ENCODE measurements at places on chromosomes 5 and 9.

GRCh38 chr9:114299286-114300152, 23.4 kb upstream of the ORM1 start:
- no peak for DNase-seq

DNA sequence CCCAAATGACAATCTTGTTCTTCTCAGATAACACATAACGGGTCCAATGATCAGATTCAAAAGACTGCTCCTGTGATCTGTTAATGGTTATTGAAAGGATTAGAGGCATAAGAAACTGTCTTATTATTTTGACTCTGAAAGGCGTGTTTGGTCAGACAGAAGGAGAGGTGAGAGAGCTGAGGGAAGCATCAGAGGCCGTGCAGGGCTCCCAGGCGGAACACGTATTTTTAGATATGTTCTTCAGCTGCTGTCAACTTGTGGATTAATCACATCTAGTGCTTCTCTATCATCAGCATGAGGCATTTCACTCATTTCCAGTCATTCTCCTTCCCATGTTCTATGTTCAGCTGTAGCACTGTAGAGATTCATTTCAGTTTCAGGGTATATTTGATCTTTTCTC, 199.8 kb downstream of the MAPKAP1 start:
- DNase-seq, result no peak

DNA sequence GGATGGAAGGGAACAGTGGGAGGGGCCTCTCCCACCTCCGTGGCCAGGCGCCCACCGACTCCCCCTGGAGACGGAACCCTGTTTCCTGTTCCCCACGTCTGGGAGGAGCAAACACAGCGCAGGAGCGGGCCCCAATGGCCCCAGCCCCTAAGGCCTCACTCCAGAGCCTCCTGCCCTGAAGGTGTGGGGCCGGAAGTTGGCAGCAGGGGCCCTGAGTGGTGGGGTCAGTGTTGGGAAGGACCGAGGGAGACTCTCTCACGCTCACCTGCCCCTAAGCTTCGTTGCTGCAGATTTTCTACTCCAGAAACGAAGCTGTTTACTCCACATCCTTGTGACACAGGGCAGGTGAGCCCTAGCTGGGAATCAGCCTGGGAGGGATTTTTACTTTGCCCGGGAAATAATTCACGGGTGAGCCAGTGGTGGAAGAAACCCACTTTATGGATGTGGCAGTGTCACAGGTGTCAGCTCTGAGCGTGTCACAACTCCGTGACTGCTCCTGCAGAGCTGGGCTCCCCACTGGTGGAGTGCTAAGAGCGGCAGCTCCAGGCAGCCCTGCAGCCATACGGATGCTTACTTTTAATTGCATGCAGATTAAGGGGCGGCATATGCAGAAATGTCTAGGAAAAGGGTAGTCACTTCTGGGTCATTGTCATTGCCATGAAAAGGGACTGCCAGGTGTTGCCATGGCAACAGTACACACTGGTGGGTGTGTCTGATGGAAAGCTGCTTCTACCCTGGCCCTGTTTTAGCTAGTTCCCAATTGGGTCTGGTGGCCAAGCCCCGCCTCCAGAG, 77.5 kb upstream of the OLFM1 start:
- no peak for DNase-seq

DNA sequence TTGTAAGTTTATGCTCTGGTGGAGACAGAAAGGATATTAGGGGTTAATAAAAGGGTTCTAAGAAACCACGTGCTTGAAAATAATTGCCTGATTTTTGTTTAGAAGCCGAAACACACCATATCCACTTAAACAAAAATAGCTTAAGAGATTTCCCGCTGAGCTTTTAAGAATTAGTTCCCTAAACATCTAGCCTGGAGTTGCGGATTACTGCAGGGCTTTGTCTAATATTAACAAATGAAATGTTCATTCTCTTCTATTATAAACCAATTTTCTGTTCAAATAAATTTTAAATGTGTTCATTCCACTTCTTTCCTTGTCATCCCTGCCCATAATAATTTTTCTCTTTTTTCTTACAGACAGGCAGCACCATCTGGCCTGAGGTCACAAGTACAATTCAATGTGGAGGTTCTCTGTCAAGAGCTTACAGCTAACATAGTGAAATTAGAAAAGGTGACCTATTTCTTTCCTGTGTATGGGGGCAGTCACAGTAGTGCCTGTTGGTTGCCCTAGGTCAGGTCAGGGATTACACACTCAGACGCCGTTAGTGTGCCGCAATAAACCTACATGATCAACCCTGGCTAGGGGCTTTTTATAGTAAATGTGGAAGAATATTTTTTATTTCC, 65.3 kb downstream of the GRAMD2B start:
- no peak for DNase-seq

DNA sequence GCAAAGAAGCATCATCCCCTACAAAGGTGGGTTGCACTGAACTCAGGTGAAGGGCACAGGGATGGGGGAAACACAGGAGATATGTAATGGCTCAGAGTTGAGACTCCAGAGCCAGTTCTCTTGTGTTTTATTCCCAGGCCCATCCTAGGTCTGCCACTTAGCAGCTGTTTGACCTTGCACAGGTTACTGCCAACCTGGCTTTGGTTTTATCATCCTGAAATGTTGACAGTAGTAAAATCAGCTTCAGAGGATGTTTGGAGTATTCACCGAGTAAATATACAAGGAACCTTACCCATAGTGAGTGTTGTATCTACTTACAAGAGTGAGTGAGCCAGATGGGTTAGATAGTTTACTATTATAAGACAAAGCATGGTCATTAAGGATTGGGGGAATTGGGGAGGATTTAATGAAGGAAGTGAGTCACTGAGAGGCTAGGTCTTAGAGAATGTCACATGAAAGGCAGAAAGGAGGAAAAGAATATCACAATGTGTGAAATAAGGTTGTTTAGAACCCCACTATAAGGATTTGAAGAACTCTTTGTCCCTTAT, 141.3 kb downstream of the MAN2A1 start:
- DNase-seq, result no peak

DNA sequence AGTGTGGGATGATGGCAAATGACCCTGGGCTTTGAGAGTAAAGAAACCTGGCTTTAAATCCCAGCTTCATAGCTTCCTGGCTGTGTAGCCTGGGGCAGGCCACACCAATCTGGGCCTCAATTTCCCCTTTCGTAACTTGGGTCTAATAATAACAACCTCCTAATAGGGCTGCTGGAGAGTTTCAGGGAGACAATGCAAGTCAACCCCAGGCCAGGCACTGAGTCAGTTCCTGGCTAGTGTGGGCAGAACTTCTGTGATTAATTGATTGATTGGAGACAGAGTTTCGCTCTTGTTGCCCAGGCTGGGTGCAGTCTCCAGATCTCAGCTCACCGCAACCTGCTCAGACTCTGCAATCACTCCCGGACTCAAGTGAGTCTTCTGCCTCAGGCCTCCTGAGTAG, 3.3 kb upstream of the SH2D3C start:
- no peak for DNase-seq

GRCh38 chr5:127031863-127032232, 1.5 kb upstream of the MARCHF3 start:
- no peak for DNase-seq

- no peak for DNase-seq
Observed at GRCh38 chr9:99026271-99026955, 78.5 kb upstream of the TGFBR1 start.

DNA sequence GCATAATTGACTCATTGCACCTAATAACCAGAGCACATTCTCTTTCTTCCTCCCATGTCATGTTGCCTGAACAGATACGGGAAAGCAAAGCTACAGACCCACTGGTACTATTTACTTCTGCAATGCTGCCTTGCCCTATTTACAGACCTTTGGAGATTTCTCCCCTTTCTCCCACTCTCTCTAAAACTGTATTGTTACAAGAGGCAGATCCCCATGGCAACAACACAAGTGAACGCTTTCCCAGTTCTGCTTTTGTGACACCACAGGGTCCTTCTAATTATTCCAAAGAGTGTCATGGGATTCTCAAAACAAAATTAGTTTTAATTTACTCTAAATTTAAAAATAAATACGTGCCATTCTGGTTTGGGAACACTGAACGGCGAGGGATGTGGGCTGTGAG, 104.7 kb downstream of the KCTD16 start:
- DNase-seq, result no peak

GRCh38 chr5:116573279-116573701, 1.3 kb downstream of the SEMA6A start:
- no peak for DNase-seq

GRCh38 chr5:108415726-108416125, 33.8 kb upstream of the FBXL17 start:
- no peak for DNase-seq

DNA sequence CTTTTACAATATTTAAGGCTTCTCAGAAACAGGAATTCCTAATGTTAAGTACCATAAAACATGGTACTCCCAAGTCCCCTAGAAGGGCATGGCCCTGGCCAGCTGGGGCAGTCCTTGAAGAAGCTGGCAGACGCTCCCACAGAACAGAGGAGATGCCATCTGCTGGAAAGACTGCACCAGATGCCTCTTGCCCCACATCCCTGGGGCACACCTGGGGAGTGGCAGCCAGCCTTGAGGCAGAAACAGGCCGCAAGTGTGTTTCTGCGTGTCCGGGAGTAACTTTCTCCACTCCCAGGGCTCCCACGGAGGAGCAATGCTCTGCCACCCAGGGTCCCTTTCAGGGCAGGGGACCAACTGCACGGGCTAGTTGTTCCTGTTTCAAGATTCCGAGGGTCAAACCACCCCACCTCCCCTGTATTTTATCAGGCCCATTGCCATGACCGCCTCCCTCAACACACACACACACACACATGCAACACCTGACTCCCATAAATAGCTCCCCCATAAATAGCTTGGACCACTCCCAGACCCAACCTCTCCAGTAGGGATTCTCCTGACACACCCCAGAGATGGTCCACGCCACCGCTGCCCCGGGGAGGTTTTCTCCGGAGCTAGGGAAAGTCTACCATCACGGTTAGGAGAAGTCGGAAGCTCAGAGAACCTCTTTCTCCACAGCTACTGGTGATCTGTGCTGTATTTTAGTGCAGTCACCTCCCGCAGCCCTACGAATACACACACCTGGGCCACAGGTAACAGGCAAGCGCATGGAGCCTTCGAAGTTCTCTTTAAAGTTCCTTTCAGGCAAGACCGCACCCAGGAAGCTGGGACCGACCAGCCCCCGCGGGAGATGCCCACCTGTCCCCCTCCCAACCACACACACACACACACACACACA, 1.5 kb downstream of the SPOCK1 start:
- DNase-seq, result no peak

DNA sequence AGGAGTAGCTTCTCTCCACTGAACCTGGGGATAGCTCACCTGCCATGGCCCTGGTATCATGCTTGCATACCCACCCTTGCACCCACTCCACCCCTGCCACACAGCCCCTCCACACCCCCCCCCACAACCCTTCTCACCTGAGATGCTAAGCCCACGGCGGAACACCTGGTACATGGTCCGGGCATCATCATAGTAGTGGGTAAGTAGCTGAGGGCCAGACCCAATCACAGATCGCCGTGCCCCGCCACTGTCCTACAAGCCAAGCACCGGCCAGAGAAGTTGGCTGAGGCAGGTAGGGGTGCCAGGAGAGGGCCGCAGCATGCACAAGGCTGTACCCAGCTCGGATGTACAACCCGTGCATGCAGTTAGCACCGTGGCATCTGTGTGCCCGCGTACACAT, 20.7 kb downstream of the ACSL6 start:
- no peak for DNase-seq

GRCh38 chr9:20463823-20464222, 158.5 kb downstream of the MLLT3 start:
- no peak for DNase-seq

DNA sequence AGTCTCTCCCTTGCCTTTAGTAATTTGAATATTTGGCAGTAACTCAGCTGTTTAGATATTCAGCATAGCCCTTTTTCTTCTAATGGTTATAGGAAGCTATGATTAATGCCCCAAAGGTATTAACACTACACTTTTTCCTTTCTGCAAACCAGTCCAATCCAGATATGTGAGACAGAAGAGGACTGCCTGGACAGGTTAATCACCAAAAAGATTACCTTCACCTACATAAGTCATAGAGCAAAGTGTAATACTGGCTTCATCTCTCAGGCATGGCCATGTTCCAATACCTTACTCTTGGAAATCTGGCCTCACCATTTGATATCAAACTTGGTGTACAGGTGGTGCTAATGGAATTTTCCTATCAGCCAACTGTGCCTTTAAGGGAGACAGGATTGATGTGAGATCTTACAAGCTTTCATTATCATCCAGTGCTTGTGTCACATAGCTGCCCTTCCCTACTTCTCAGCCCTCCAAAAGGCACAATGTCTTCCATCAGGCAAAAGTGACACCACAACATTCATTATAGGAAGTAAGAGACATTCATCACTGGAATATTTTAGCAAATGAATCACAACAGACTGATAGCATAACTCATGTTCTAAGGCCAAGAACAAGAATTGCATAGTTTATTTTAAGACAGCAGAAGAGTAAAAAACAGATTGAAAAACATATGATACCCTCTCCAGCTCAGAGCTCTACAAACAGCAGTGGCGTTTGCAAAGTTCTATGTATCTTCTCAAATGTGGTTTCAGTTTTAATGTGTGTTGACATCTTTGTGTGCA, 91.2 kb upstream of the PAM start:
- no peak for DNase-seq

DNA sequence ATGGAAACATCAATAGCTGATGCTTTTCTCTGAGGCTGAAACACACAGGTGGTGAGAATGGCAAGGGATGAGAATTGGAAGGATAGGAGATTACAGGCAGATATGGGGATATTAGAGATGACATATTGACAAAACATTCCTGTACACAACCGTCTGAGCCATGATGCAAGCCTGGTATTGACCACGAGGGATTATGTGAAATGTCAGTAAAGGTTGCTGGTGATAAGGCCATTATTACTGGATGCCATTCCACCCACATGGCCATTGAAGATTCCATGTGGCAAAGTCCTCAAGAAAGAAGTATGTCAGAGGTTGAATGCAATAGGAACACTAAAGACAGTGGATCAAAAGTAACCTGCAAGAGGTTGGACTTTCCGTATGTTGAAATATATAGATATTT, 15.7 kb downstream of the GRAMD2B start:
- DNase-seq, result no peak

DNA sequence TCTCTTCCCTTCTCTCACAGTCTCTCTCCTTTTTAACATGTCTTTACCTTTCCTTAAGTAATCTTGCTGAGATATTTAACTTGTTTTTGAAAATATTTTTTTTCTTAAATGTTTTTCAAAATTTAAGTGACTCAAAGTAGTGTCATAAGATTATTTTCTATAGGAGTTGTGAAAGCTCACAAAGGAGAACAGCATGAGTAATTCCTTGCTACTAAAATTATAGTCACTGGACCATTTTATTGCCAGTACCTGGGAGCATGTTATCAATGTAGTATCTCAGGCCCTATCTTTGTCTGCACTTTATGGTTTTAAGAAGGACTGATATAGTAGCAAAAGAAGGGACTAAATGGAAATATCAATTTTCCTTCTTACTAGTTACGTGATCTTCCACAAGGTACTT, 181.9 kb downstream of the TMEM232 start:
- no peak for DNase-seq

- peak; percentile 20 for DNase-seq
Observed at GRCh38 chr5:35319333-35320002, 89.2 kb upstream of the PRLR start.

- no peak for DNase-seq
Observed at GRCh38 chr5:157382996-157383800, 76.8 kb upstream of the NIPAL4 start.
